Activated T-helper 1 cell treated with anti-CD3 and anti-CD28 coated beads, Interleukin-12 subunit alpha, Interleukin-12 subunit beta, Interleukin-2, Interleukin-4 antibody, amounts not matched to agents 30 ng/mL and 10 ng/mL and 1 ng/mL, durations not matched to agents 14 hours and 24 hours and 36 hours (primary cell): ENCODE measurements at places on chromosomes 1 and 21. TPM values are rescaled to one million over a fixed set of nuclear protein-coding genes. Genes with fewer than 3 reads are reported as not detected.
A peak's percentile ranks its signal among the peaks of the same experiment; 100 is the strongest.

DNA sequence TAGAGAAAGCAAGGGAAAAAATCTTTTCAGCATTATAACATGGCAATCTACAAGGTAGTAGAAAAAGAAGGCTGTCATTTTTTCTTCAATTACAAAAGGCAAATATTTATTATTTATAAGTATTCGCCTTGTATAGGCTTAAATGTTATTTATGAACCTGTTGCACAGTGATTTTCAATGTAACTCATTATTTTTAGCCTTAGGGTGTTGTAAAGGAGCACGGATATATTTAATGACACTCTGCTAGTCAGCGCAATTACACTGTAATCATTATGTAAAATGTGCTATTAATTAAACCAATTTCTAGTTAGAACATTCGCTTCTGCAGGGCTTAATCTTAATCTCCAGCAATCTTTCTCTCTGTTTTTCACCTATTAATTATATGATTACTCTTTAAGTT, 145.0 kb downstream of the ATG4C start:
- H3K27ac ChIP-seq = no peak overlapping the region
- peaks cover 6% of the 10 kb centered on the region for H3K27me3 ChIP-seq
- no peaks in the 10 kb centered on the region for H3K4me1 ChIP-seq

The SEMA4A gene
- 8.8 and 9.0 TPM in 2 replicates for total RNA-seq

DNA sequence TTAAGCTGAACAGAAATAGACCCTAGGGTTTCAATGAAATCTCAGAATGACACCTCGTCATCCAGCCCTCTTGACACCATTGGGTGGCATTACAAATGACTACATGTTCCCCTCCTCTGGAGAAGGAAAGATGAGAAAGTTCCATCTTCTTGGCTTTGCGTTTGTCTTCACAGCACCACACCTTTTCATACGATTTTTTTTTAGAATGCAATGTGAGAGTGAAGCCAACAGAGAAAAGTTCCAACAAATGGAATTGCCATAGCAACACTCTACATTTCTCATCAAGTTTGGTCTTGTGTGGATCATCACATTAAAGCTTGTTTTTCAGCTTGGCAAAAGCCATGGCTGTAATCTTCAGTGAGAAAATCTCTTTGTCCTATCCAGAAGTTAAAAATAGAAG, 183.4 kb upstream of the SNX7 start:
- no peaks in the 10 kb centered on the region for H3K36me3 ChIP-seq
- H3K27me3 ChIP-seq = peaks cover 3% of the 10 kb centered on the region
- no peak for DNase-seq
- no peaks in the 10 kb centered on the region for H3K4me1 ChIP-seq

- no peak for DNase-seq
- no peaks in the 10 kb centered on the region for H3K4me1 ChIP-seq
- no peaks in the 10 kb centered on the region for H3K27me3 ChIP-seq
- no peaks in the 10 kb centered on the region for H3K36me3 ChIP-seq
- no peak overlapping the region for H3K27ac ChIP-seq
Observed at GRCh38 chr1:79497193-79497773, 490.8 kb upstream of the ADGRL4 start.

DNA sequence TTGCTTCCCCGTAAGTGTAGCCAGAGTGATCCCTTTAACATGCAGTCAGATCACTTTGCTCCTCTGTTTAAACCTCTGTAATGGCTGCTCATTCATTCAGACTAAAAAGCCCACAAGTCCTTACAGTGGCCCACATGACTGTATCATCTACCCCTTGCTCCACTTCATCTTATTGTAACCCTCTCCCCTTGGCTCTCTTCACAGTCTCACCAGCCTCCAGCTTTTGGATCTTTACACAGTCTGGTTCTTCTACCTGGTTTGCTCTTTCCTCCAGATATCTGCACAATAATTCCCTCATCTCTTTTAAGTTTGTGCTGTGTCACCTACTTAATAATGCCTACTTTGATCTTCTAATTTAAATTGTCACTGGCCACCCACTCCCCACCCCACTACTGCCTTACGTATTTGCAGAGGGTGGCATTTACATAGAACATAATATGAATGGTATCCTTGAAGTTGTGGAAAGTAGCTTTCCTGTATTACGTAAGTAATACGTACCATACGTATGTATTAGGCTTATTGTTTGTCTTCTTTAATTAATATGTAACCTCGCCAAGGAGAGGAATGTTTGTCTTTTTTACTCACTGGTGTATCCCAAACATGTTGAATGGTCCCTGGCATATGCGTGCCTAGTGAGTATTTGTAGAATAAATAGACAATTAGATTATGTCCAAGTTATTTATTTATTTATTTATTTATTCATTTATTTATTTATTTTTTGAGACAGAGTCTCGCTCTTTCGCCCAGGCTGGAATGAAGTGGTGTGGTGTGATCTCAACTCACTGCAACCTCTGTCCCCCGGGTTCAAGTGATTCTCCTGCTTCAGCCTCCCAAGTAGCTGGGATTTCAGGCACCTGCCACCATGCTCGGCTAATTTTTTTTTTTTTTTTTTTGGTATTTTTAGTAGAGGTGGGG, 48.6 kb downstream of the TSNAX start:
- DNase-seq = no peak
- no peaks in the 10 kb centered on the region for H3K36me3 ChIP-seq
- no peak overlapping the region for H3K27ac ChIP-seq
- no peaks in the 10 kb centered on the region for H3K27me3 ChIP-seq

The NUDT4B gene
- total RNA-seq = 0.66 and 1.2 TPM in 2 replicates

- H3K27ac ChIP-seq = no peak overlapping the region
- H3K4me1 ChIP-seq = peaks cover 20% of the 10 kb centered on the region
- peaks cover 2% of the 10 kb centered on the region for H3K27me3 ChIP-seq
- peaks cover 7% of the 10 kb centered on the region for H3K36me3 ChIP-seq
Observed at GRCh38 chr1:155070158-155070621, 6.7 kb downstream of the EFNA4 start.

DNA sequence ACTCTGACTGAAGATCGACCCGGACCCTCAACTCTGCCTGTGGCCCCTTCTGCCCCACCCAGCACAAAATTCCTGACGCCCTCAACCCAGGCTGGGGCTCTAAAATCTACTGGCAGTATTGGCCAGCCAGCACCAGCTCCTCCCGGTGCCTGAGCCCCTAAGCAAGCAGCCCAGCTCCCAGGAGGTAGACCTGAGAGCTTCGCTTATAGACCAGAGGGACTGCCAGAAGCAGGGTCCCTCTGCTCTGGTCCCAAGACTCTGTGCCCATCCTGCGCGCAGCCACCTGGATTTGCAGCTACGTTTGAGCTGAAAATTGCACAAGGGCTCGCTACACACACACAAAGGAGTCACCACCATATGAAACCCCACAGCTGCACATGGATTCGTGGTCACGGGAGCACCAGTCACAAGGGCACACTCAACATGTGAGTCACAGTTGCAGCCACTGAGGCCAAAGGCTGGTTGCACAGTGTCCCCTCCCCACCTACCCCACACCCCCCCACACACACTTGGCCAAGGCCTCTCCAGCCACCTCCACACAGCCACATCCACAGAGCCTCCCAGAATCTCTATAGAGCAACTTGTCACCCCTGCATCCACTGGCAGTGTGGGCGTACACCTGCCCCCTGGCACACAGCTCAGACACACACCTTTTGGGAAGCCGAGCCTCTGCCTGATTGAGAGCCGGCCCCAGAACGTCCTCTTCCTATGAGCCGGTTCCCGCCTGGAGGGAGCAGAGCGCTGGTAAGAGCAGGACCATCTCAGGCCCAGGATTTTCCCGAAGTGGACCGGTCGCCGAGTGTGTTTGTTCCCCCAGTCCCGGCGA, 1.1 kb upstream of the DMBX1 start:
- peak overlapping the region; percentile 23 for H3K27ac ChIP-seq
- H3K4me1 ChIP-seq = peaks cover 28% of the 10 kb centered on the region
- DNase-seq = no peak
- H3K36me3 ChIP-seq = peaks cover 9% of the 10 kb centered on the region
- peak overlapping the region; percentile 80 for H3K4me3 ChIP-seq

The TACSTD2 gene
- total RNA-seq = not detected in 2 replicates

The HAO2 gene
- not detected in 2 replicates for total RNA-seq
